ENCODE measurements at places on chromosomes 2 and 18. TPM values are rescaled to one million over a fixed set of nuclear protein-coding genes. Genes with fewer than 3 reads are reported as not detected.

AKAIN1 gene
- not detected for total RNA-seq

SERPINB10 gene
- total RNA-seq: not detected

GALNT14 gene
- total RNA-seq: 1.1 TPM

RSAD2 gene
- 2.8 TPM for total RNA-seq

G6PC2 gene
- total RNA-seq: not detected

HAAO gene
- 1.0 TPM for total RNA-seq

CLEC4F gene
- not detected for total RNA-seq

CKAP2L gene
- 24.5 TPM for total RNA-seq

BOK gene
- 0.16 TPM for total RNA-seq

EFEMP1 gene
- total RNA-seq: not detected

PKDCC gene
- total RNA-seq: not detected

ACVR1C gene
- 1.7 TPM for total RNA-seq

HOXD12 gene
- not detected for total RNA-seq

ZSWIM2 gene
- total RNA-seq: not detected

IGFBP2 gene
- 124 TPM for total RNA-seq

TCF23 gene
- total RNA-seq: not detected

TFPI gene
- not detected for total RNA-seq

TNS1 gene
- 2.0 TPM for total RNA-seq

SCN9A gene
- total RNA-seq: not detected

SLC9A4 gene
- total RNA-seq: not detected

CCDC150 gene
- 13.8 TPM for total RNA-seq

ARHGAP28 gene
- not detected for total RNA-seq

CDK15 gene
- total RNA-seq: not detected

NETO1 gene
- not detected for total RNA-seq

ELOA2 gene
- not detected for total RNA-seq

POLR1B gene
- total RNA-seq: 55.9 TPM

SKOR2 gene
- not detected for total RNA-seq

KIF1A gene
- total RNA-seq: 10.2 TPM

ANO7 gene
- total RNA-seq: 5.1 TPM

TRABD2A gene
- 56.3 TPM for total RNA-seq

Data from activated CD8-positive, alpha-beta T cell treated with anti-CD3 and anti-CD28 coated beads for 36 hours (primary cell).